Activated CD8-positive, alpha-beta T cell treated with anti-CD3 and anti-CD28 coated beads for 36 hours (primary cell): ENCODE measurements at places on chromosomes 13 and 19. TPM values are rescaled to one million over a fixed set of nuclear protein-coding genes. Genes with fewer than 3 reads are reported as not detected.

DNA sequence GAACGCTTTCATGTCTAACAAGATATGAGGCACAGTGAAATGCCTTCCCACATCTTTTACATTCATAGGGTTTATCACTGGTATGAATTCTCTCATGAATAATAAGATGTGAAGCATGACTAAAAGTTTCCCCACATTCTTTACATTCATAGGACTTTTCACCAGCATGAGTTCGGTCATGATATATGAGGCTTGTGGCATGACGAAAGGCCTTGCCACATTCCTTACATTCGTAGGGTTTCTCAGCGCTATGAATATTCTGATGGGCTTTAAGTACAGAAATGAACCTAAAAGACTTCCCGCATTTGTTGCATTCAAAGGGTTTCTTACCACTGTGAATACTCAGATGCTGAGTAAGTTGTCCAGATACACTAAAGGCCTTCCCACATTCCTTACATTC lies 21.3 kb downstream of the ZNF607 start:
- DNase-seq, result no peak

DNA sequence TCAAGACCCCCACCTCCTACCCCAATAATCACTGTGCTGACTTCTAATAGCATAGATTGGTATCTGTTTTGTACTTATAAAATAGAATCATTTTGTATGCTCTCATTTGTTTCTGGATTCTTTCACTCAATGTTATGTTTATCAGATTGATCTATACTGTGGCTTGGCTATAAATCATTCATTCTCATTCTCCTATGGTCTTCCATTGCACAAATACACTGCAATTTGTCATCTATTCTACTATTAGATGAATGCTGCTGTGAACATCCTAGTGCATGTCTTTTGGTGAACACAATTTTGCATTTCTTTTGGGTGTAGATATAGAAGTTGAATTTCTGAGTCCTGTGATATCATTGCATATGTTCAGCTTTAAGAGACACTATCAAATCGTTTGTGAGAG lies 94.8 kb upstream of the AKAP11 start:
- no peak for DNase-seq

DNA sequence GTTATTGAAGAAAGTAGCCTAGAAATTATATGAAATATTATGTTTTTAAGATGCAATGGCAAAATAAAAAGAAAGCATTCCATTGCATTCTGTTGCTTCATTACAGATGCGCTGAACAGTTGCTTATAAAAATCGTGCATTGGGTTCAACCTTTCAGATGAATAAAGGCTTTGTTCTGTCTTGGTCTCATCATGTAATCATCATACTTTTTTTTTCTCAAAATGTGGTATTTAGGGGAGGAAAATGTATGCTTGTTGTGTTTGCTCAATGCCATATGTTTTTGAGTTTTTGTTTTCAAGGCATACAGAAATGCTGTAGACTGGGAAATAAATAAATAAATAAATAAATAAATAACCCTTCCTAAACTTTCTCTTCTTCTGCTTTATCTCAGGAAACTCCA lies 1.1 kb upstream of the MBNL2 start:
- no peak for DNase-seq

GRCh38 chr13:109840201-109840892 lies 54.0 kb upstream of the IRS2 start:
- peak; percentile 42 for DNase-seq

GRCh38 chr19:55591555-55591954 lies 7.8 kb downstream of the FIZ1 start:
- no peak for DNase-seq

DNA sequence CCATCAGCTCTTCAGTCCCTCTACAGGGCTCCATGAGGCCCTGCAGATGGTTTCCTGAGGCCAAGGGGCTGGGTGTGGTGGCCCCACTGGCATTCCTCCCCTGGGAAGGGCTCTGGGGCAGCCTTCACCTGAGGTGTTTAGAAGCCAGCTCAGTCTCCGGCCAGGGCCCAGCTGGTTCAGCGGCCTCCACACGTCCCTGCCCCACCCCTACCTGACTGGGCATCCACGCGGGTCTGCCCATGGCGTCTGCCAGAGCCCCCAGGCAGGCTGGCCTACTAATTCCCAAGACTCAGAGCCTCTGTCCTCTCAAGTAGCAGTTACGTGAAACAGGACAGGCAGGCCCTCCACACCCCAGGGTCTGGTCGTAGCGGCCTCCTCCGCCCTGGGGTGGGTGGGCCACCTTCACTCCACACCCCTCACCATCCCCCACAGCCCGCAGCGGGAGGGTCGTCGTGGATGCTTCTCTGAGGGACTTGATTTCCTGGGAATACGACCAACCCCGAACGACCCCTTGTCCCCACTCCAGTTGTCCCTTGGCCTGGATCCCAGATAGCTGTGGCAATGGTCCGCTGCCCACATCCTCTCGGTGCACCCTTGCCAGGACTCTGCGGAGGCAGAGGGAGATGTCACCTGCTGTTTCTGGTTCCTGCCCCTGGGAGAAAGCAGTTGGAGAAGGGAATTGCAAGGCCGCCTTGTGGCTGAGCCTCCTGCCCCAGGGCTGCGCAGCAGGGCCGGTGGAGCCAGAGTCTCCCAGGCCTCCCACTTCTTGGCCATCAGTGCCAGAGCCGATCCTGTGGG lies 24.3 kb downstream of the CAPN12 start:
- no peak for DNase-seq

GRCh38 chr13:98480915-98481877 lies 95.7 kb downstream of the STK24 start:
- peak; percentile 73 for DNase-seq

GRCh38 chr13:25380082-25380481 lies 8.3 kb downstream of the ATP8A2 start:
- no peak for DNase-seq

GRCh38 chr19:55189403-55189835 lies 9.3 kb upstream of the SYT5 start:
- DNase-seq, result no peak

GRCh38 chr19:49188626-49189200 lies 31.1 kb downstream of the TRPM4 start:
- DNase-seq, result no peak

- no peak for DNase-seq
Observed at GRCh38 chr13:33441015-33441414, 155.5 kb upstream of the STARD13 start.

DNA sequence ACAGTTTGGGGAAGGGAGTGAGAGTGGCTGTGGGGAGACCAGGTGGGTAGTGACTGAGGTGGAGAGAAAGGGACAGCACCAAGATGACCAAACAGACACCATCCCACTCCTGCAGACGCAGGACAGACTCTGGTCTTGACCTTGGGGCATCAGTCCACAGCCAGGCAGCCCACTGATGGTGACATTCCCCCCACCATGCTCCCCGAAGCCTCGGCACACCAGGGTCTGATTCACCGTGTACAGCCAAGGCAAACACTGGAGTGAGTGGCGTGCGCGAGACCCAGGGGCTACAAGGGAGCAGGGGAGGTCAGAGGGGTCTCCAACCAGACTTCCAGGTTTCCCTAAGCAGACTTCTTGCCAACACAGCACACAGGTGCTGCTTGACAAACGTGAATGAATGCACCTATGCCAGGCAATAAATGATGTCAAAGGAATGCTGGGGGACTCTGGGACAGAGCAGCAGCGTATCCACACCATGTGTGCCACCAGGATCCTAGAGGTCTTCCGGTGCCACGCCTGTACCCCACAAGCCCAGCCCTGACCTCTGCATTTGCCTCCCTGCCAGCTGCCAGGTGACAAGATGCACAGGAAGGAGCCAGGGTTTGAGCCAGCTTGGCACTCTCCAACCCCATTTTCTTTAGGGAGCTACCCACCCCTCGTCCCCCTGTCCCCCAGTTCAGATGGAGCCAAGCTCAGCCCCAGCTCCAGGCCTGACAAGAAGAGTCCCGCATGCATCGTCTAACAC lies 18.5 kb downstream of the RANBP3 start:
- no peak for DNase-seq

- no peak for DNase-seq
Observed at GRCh38 chr13:20993211-20993610, 68.2 kb downstream of the LATS2 start.

GRCh38 chr19:57321751-57322150 lies 1.5 kb downstream of the ZNF543 start:
- DNase-seq, result no peak

GRCh38 chr19:56218961-56219360 lies 16.9 kb downstream of the ZSCAN5C start:
- no peak for DNase-seq

GRCh38 chr19:39014037-39014436 lies 18.3 kb downstream of the FBXO27 start:
- no peak for DNase-seq

- no peak for DNase-seq
Observed at GRCh38 chr13:29953542-29953941, 103.1 kb upstream of the UBL3 start.

DNA sequence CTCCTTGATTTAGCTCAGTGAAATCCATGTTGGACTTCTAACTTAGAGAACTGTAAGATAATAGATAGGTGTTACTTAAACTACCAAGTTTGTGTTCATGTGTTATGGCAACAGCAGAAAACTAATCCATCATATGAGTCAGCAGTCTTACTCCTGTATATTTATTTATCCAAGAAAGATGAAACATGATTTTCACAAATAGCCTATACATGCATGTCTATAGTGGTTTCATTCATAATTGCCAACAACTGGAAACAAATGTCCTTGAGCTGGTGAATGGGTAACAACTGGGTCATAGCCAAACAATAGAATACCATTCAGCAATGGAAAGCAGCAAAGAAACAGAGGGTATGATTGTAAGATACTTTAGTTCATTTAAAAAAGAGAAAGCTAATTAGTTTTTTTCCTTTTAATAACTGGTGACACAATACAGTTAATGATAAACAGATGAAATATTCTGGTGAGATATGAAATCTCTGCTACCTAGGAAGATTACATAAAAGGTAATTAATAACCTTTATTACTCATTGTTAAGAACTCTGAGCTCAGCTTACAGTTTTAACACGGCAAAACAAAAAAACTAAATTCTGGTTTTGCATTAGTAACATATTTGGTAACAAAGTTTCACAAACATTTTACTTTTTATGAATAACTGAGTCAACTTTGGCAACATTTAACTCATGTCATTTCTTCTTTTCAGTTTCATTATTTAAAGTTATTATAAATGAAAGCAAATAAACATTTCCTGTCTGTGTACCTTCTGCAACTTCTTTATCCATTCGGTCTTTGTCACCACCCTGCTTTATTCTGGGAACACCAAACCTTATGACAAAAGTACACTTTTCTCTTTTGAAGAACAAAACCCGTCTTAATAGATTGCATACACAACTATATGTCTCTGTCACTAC lies 181.3 kb downstream of the LIG4 start:
- DNase-seq, result no peak

GRCh38 chr13:36414461-36414860 lies 17.8 kb upstream of the CCNA1 start:
- DNase-seq, result no peak

DNA sequence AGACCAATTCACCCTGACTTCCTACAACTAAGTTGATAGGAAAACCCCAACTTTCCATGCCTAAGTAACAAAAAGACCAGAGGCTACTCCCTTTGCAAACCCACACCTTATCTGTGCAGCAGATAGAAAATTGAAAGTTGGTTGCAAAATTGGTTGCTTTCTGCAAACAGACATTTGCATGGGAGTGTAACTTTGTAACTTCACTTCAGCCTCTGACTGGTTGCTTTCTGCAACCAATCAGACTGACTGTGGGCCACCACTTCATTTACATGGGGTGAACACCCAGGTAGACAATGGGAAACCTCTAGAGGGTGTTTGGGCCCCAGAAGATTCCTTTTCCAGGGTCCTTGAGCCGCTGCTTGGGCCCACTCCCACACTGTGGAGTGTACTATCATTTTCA lies 9.8 kb downstream of the TEX30 start:
- DNase-seq, result no peak

DNA sequence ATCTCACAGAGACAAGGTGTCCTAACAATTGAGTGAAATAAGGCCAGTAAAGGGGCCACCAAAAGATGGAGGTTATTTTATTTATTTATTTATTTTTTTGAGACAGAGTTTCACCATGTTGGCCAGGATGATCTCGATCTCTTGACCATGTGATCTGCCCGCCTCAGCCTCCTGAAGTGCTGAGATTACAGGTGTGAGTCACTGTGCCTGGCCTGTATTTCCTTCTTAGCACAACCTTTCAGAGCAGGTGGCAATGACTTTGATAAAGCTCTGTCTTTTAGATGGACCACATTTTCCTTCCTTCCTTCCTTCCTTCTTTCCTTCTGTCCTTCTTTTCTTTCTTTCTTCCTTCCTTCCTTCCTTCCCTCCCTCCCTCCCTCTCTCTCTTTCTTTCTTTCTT lies 11.0 kb upstream of the DOCK6 start:
- no peak for DNase-seq

DNA sequence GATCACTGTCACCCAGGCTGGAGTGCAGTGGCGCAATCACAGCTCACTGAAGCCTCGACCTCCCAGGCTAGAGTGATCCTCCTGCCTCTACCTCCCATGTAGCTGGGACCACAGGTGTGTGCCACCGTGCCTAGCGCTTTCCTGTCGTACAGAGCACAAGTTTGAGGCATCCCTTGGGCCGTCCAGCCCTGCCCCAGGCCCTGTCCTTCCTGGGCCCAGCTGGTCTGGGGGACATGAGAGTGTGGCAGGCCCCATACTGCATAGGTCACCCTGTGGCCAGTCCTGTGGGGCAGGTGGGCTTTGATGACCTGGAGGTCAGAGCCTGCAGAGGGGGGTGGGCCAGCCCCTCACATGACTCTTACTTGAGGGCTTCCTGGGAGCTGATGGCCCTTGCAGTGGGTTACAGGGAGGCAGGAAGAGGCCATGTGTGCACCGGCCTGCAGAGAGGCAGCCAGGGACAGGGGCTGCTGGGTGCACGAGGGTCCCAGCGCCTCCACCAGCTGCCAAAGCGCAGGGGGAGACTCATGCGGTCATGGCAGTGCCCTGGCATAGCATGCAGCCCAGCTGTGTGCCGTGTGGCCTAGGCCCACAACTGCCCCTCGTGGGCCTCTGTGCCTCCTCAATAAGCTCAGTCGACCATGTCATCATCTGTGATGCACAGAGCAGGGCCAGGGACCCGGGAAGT lies 61.4 kb downstream of the KDM4B start:
- DNase-seq, result no peak

DNA sequence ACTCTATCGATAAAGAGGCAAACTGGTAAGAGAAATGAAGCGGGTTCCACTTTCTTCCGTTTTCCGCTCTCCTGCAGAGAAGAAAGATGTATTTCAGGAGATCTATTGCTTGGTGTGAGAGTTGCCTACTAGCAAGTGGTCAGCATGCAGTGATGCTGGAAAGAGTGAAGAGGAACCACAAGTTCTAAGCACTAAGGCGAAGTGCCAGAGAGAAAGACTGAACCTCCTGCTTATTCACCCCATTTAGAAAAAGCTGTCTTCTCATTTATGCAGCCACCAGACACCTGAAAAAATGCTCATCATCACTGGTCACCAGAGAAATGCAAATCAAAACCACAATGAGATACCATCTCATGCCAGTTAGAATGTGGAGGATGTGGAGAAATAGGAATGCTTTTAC lies 78.7 kb upstream of the GPC6 start:
- DNase-seq, result no peak

Gene GFY
- not detected for total RNA-seq

Gene TNFSF9
- 3.0 TPM for total RNA-seq

Gene ELAVL1
- total RNA-seq, result 161 TPM

Gene METTL21C
- total RNA-seq, result not detected

Gene TJP3
- total RNA-seq, result 2.4 TPM

Gene NLRP4
- not detected for total RNA-seq

Gene KLK10
- not detected for total RNA-seq

Gene SH2D3A
- 20.9 TPM for total RNA-seq

Gene FPR3
- total RNA-seq, result not detected

Gene KANK3
- total RNA-seq, result 3.6 TPM

Gene CYP4F12
- not detected for total RNA-seq

Gene RGS9BP
- 0.18 TPM for total RNA-seq

Gene NOVA2
- not detected for total RNA-seq

Gene PDX1
- total RNA-seq, result not detected

Gene SERP2
- 0.63 TPM for total RNA-seq
